ENCODE measurements at places on chromosomes 4 and X.

- DNase-seq, result no peak
Measured at GRCh38 chr4:103397541-103397940, 199.4 kb upstream of the CENPE start.

DNA sequence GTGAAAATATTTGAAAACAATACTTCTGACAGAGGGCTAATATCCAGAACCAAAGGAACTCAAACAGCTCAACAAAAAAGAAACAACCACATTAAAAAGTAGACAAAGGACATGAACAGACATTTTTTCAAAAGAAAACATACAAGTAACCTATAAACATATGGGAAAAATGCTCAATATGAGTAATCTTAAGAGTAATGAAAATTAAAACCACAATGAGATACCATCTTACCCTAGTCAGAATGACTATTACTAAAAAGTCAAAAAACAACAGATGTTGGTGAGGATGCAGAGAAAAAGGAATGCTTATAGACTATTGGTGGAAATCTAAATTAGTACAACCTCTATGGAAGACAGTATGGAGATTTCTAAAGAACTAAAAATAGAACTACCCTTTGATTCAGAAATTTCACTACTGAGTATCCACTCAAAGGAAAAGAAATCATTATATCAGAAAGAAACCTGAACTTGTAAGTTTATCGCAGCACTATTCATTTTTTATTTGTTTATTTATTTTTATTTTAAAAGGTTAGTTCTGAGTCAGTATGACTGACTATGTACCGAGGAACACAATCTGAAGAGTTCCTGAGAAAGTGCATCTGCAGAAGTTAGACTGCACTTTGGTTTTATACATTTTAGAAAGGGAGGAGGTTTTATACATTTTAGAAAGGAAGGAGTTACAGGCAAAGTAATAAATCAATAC lies 231.3 kb downstream of the INPP4B start:
- DNase-seq, result peak; percentile 35

DNA sequence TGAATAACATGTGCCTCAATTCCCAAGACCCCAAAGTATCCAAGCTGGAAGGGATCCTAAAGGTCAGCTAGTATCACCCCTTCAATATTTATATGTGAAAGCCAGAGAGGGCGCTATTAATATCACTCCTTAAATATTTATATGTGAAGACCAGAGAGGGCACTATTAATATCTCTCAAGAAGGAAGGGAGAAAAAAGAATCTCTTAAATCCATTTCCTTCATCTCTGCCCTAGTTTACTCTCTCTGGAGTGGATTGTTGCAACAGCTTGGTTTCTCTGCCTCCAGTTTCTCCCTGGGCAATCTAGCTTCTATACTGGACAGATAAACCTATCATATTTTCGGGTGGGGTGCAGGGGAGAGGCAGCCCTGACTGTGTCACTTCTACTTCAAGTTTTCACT lies 31.6 kb upstream of the MSN start:
- no peak for DNase-seq

DNA sequence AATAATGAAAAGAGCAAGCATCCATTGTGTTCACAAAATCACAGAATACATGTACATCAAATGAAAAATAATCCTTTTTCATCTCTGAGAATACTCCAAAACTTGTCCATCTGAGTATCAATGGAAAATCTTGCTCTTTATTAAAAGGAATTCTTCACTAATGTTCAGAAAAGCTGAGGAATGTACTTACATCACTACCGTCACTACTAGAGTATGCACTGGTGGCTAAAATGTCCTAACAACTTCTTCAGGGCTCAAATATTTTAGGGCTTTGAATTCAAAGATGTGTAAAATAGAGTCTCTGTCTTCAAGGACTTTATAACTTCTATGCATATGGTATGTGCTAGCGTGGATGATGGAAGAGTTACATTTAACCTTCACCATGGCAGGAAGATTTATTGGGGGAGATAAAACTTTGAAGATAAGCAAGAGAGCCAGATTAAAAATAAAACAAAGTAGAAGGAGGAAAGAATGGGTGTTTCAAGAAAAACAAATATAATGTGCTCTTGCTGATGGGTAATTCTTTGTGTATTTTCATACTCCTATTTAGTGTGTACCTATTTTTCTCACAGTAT lies 55.1 kb downstream of the DMD start:
- DNase-seq, result no peak

DNA sequence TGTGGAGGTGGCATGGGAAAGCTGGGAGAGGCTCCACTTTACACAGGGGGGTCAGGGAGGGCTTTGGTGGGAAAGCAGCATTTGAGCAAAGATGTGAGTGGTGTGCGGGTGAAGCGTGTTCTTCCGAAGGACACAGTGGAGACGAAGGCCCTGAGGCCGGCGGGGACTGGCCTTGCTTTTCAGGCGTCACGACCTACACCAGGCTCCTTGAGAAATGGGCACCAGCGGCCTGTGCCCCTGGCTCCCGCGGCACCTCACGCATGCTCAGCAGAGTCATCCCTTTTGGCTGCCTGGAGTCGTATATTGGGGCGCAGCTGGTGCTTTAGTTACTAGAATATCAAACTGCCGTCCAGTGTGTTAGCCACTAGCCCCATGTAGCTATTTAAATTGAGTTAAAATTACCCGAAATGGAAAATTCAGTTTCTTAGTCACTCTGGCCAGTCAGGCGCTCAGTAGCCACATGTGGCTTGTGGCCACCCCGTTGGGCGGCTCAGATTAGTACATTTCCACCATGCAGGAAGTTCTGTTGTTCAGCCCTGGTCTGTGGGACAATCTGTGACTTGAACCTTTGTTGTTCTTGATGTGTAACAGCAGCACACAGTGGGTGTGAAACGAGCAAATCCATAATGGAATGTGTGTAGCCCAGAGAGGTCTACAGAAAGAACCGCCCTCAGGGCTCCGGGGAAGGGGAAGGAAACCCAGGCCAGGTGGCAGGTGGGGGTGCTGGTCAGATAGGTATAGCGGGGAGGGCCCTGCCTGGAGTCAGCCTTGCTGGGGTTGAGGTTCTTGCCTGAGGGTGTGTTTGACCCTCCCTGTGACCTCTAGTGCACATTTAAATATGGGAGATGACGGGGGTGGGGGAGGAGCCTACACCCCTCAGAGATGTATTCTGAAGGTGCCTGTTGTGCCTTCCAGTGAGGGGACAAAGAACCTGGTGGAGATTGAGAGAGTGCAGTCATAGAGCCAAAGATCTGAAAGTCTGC lies 30.4 kb downstream of the TBC1D14 start:
- DNase-seq, result no peak

- DNase-seq, result no peak
Measured at GRCh38 chr4:2930135-2930757, 33.0 kb downstream of the NOP14 start.

DNA sequence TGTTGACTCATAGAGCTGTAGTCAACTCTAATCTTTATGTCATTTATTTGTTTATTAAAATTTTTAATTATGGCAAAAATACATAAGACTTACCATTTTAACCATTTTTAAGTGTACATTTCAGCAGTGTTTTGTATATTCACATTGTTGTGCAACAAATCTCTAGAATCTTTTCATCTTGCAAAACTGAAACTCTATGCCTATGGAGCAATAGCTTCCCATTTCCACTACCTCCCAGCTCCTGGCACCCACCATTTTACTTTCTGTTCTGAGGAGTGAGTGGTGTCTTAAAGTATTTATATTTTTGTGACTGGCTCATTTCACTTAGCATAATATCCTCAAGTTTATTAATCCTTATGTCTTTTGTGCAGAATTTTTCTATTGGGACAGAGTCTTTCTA lies 181.0 kb downstream of the GPAT3 start:
- DNase-seq, result peak; percentile 16

All from AG09309 (cell line).